ENCODE measurements at places on chromosomes 2 and 18.

DNA sequence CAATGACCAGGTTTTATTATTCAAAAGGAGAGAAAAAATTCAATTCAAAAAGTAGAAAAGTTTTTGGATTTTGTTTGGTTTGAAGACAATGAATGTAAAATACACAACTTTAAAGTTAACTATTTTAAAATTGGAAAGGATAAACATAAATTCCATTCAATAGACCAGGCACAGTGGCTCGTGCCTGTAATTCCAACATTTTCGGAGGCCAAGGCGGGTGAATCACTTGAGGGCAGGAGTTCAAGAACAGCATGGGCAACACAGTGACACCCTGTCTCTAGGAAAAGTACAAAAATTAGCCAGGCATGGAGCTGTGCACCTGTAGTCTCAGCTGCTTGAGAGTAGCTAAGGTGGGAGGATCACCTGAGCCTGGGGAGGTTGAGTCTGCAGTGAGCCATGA is 54.7 kb downstream of the SCN9A start:
- DNase-seq = no peak

- no peak for DNase-seq
These were observed 257.0 kb upstream of the GYPC start for GRCh38 chr2:126399001-126399400.

DNA sequence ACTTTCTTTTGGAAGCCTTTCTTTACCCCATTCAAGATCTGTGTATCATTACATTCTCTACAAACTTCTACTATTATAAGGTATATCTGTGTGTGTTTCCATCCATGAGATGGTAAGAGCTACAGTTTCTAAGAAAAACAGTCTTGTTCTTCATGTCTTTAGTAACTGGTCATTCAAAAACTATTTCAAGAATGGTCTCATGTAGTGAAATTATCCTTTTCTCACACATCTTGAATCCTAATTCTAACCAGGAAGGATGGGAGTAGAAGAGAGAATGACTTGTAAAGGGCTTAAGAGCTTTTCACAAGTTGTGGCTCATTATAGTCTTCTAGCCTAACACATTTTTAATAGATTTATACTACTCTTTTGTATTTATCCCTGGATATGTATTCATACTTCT is 47.3 kb downstream of the ROCK1 start:
- no peak for DNase-seq

DNA sequence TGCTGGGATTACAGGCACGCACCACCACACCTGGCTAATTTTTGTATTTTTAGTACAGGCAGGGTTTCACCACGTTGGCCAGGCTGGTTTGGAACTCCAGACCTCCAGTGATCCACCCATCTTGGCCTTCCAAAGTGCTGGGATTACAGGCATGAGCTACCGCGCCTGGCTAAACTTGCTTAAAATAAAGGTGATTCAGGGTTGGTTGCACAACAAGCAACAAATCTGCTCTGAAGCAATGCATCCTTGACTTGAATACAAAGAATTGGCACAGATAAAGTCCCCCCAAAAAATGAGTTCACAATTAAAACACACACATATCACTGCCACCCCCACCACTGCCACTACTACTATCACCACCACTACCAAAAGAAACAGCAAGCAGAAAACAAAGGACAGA is 34.9 kb downstream of the CCDC88A start:
- DNase-seq = no peak

DNA sequence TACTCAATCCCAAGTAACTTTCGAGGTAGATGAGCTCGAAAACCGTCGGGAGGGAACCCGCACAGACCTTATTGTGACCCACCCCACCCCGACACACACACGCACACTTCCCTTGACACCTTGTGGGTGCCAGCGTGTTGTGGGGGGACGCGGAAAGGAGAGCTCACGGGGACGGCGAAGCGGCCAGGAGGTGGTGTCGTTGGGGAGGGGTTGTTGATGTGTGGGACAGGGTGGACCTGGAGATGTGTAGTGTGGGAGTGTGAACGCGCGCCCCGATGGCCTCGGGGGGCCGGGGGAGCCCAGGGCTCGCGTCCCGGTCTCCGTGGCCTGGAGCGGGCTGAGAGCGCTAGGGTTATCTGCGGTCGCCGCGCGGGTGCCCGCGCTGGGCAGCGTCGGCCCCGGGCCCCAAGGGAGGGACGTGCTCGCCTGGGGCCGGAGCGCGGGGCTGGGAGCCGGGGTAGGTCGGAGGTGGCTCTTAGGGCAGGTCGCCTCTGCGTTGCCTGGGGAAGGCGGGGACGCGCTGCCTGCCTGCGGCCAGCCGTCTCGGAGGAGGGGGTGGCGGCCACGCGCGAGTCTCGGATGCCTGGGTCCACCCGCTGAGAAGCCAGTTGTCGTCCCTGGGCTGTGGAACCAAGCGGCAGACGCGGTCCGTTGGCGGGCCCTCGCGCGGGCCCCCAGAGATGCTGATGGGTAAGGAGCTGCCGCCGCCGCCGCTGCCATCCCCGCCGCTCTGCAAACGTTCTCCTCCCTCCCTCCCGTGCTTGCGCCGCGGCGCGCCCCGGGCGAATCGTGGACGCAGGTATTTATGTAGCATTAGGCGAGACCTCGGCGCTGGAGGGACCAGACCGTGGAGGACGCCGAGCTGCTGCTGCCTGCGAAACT is 1.6 kb downstream of the KLHL29 start:
- no peak for DNase-seq

GRCh38 chr2:239881031-239881471 is 144.1 kb downstream of the NDUFA10 start:
- no peak for DNase-seq

All from nucleus accumbens (tissue), 56 donors.